ENCODE measurements at places on chromosomes 2 and 18. TPM values are rescaled to one million over a fixed set of nuclear protein-coding genes. Genes with fewer than 3 reads are reported as not detected.
A peak's percentile ranks its signal among the peaks of the same experiment; 100 is the strongest.

- no peak for DNase-seq
Measured at GRCh38 chr2:76310894-76311633, 600.3 kb upstream of the GCFC2 start.

- DNase-seq, result peak; percentile 81
Measured at GRCh38 chr2:96565111-96565510, 28.6 kb downstream of the ARID5A start.

DQX1 gene
- total RNA-seq, result 0.93 TPM

- DNase-seq, result no peak
Measured at GRCh38 chr2:227562581-227562980, 36.1 kb upstream of the SCYGR2 start.

GRCh38 chr2:18924886-18925285 is 335.5 kb upstream of the NT5C1B start:
- no peak for DNase-seq

GRCh38 chr2:36380624-36381481 is 25.3 kb downstream of the CRIM1 start:
- peak; percentile 96 for DNase-seq

GRCh38 chr18:50401295-50401694 is 26.4 kb downstream of the SKA1 start:
- DNase-seq, result no peak

- DNase-seq, result no peak
Measured at GRCh38 chr18:46274266-46274665, 170.1 kb downstream of the HAUS1 start.

DNA sequence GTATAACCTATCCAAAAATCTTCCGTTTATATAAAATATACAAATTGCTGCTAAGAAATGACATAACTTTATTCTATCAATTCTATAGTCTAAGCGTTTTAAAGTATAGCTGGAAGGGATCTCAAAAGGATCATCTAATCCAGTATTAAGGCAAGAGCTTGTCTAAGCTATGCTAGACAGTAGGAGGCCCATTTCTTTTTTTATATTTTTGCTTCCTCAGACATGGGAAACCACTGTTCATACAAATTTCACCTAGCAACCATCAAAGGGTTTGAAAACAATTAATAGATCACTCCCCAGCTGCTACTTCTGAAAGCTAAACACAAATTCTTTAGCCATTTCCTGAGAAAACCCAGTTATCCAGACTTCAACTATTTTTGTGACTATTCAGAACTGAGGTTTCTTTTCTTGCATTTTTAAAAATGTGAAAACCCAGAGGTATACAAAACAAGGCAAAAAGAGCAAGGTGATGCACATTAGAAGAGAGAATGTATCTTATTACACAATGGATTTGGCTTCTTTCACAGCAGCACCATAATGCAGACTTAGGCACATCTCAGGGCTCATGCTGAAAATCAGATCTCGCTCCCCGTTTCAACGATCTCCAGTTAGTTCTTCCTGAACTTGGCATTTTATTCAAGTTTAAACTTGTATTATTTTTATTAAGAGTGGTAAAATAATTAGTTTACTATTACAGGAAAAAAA is 274.4 kb downstream of the LRP1B start:
- DNase-seq, result no peak

- no peak for DNase-seq
Measured at GRCh38 chr2:48213646-48214045, 307.3 kb upstream of the FBXO11 start.

DNA sequence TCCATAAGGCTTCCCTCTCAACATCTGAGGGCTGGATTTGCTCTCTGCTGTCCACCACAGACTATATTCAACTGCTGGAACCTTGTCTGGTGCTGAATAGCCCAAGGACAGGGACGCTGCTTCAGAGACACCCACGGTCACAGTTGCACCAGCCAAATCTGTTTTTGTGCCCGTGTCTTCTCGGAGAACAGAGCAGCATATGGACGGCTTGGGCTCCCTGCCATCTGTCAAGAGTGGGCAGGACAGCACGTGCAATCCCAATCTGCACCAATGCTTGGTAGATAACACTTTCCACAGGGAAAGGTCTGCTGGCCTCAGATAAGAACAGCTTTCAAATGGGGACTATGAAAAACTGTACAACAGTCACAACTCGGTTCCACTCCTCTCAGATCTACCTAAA is 466.1 kb downstream of the TGIF1 start:
- DNase-seq, result no peak

KCNIP3 gene
- total RNA-seq, result 0.26 TPM

DNA sequence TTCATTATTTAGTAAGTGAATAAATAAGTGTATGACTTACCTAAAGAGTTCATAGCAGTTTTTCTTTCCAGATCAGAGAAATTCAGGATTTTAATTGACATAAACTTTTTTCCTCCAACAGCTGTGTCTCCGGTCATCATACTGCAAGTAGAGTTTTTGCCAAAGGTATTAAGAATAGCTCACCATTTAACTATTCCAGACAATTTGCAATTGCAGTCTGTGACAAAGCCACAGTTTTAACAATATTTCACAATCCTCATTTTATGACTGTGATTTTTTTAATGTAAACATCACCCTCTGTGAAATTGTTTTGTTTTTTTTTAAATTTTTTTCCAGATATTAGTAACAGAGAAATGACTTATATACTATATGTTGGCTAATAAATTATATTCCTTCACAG is 199.1 kb downstream of the TRIB2 start:
- no peak for DNase-seq

DNAH6 gene
- total RNA-seq, result 2.0 TPM

GRCh38 chr2:54797307-54797706 is 73.8 kb downstream of the EML6 start:
- DNase-seq, result no peak

DNA sequence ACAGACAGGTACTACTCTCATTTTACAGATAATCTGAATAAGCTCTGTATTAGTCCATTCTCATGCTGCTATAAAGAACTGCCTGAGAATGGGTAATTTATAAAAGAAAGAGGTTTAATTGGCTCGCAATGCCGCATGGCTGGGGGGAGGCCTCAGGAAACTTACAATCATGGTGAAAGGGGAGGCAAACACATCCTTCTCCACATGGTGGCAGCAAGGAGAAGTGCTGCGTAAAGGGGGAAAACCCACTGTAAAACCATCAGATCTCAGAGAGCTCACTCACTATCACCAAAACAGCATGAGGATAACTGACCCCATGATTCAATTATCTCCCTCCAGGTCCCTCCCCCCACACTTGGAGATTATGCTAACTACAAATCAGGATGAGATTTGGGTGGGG is 254.4 kb downstream of the KCNE4 start:
- peak; percentile 77 for DNase-seq

NR4A2 gene
- total RNA-seq, result 1.4 TPM

DNA sequence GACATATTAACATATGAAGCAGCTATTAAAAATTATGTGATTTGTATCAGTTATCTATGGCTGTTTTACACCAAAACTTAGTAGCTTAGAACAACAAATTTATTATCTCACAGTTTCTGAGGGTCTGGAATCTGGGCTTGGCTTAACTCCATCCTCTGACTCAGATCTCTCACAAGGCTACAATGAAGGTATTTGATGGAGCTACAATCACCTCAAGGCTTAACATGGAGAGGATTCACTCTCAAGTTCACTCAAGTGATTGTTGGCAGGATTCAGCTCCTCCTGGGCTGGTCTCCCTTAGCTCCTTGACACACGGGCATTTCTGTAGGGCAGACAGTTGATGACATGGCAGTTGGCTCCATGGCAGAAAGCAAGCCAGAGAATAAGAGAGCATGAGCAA is 133.0 kb upstream of the SLC14A2 start:
- DNase-seq, result no peak

All from endodermal cell (in vitro differentiated cells).